Stimulated activated CD4-positive, alpha-beta T cell treated with anti-CD3 and anti-CD28 coated beads, Interleukin-1b, Interleukin-23, amount 100 ng/mL, for 4 hours (primary cell): ENCODE measurements at places on chromosomes 1 and 21.

DNA sequence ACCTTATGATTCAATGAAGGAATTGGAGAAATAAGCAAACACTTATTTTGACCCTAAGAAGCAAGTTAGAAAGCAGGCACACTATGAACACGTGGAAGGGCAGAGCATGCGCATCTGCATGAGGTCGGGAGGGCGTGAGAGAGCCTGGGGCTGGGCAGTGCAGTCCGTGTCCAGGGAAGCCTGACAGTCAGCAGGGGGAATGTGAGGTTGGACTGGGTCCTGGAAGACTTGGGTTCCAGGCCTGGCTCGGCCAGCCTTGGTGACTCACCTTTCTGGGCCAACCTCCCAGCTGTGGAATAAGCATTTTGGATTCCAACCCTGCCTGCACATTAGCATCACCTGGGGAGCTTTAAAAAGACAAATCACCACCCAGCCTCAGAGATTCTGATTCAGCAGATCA, 26.6 kb upstream of the LMX1A start:
- no peak for DNase-seq

GRCh38 chr21:14533499-14534428, 12.4 kb downstream of the SAMSN1 start:
- DNase-seq, result peak; percentile 39

DNA sequence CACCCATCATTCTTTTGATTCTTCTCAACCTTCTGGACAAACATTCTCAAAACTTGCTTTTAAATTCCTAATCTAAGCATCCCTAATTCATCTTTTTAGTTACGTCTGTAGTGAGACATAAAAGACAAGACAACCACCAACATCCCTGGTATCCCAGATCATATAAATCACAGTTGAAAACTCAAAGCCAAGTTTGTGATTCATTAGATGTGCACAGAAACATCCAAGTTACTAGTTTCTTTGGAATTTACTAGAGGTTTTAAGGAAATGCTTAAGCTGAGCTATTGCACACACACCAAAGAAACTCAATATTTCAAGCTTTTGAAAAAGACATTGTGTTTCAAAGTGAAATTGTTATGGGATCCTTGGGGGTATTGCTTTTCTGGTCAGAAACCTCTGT, 47.6 kb downstream of the ATP6V1G3 start:
- no peak for DNase-seq

DNA sequence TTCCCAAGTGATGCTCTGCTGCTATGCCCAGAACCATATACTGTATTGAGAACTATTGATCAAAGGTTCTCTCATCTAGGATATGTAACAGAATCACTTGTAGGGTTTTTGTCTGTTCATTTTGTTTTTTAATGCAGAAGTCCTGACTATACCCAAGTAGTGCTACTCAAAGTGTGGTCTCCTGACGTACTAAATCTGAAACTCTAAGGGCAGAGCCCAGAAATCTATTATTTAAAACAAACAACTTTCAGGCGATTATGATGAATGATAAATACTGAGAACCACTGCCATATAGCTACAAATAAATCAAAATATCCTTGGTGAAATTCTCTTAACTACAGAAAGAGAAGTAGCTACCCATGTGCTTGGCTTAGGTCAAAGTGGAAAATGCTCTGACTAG, 10.1 kb downstream of the ZZZ3 start:
- no peak for DNase-seq

DNA sequence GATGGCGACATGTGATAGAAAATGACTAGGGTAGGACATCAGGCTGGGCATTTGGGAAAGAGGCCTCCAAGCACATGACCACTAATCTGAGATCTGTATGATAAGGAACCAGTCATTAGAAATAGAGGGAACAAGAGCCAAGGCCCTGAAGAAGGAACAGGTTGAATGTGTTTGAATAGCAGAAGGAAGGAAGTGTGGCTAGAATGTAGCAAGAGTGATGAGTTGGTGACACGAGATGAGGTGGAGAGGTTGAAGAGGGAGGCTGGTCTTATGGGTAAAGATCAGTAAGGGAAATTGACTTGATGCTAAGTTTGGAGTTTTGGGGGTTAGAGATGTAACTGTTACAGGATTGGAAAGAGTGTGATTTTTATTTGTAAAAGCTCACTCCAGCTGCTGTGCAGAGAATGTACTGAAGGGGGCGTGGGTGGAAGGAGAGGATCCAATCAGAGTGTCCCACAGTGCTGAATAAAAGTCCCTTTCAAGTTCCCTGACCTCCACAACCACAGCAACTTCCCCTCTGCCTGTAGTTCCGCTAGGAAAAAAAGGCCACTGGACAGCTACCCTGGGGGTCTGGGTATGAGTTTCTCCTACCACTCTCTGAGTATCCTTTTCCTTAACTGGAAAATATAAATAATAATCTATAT, 295.0 kb downstream of the OMA1 start:
- DNase-seq, result no peak

GRCh38 chr1:41033272-41033671, 11.7 kb upstream of the SLFNL1 start:
- no peak for DNase-seq
